Activated T-helper 2 cell treated with anti-CD3 and anti-CD28 coated beads, Interferon-gamma antibody, Interleukin-2, Interleukin-4, amounts not matched to agents 10 μg/mL and 5 μg/mL and 100 μg/mL, durations not matched to agents 14 hours and 24 hours and 36 hours (primary cell): ENCODE measurements at places on chromosomes 4 and X.

DNA sequence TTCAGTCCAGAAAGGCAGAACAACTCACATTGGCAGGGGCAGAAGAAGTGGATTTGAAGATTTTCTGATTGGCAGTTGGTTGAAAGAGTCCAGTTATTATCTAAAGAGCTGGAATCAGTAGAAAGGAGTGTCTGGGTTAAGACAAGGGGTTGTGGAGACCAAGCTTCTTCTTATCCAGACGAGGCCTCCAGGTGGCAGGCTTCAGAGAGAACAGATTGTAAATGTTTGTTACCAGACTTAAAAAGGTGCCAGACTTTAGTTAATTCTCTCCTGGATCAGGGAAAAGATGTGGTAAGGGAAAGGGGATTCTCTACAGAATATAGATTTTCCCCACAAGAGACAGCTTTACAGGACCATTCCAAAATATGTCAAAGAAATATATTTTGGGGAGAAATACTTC lies 36.7 kb upstream of the TLR3 start:
- no peak for DNase-seq

GRCh38 chr4:73721435-73721834 lies 18.9 kb upstream of the CXCL8 start:
- DNase-seq = no peak

DNA sequence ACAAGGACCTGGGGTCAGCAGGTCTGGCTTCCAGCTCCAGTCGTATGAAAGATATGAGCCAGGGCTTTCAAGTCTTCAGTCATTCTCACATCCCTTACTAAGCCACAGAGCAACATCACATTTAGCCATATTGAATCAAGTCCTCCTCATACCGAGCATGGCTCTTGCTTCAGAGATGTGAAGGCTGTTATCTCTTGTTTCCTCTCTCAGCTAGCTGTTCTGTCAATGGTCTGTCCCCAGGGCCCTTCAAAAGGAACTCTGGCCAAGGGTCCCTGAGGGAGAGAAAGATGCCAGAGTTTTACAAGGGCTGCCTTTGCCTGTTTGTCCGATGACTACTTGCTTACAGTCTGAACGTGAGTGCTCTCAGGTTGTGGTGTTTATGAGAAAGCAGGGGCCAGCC lies 30.5 kb downstream of the DOCK11 start:
- no peak for DNase-seq

DNA sequence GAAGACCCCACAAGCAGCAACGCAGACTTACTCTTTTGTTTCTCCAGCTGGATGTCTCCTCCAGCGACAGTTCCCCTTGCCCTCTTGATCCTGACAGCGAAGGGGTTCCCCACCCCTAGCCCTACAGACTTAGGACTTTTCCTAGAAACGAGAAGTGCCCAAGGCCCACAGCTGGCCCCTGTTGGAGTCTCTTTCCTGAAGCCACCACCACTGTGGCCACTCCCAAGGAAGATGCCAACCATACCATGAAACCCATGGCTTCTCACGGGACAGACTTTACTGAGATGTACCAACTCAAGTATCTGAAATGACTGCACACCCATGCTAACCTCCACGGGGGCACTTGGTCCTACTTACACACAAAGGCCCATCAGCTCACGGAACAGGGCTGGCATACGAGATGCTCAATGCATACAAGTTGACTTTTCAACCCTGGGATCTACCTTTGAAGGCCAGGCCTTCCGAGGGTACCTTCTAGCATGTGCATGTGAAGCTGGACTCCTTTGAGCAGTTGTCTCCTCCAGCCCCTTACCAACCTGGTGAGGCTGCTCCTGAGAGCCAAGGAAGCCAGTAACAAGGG lies 924 bp upstream of the IRAK1 start:
- no peak for DNase-seq
